ENCODE measurements at places on chromosomes 1 and 21.

DNA sequence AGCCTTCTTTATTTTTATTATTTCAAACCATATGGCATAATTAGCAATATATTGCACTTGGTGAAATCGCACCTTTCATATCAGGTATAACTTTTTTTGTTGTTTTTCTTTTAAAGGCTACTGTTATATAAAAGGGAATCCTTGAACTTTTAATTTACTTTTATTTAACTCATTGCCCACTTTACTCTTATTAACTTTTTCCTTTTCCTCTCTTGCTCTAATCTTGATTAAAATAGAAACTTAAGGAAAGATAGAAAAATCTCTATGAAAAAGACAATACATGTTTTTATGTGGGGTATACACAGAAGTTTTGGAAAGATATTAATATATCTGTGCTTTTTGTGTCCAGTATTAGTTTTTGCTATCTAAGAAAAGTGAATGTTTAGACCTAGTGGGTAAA lies 805.8 kb downstream of the USP25 start:
- no peak for DNase-seq

DNA sequence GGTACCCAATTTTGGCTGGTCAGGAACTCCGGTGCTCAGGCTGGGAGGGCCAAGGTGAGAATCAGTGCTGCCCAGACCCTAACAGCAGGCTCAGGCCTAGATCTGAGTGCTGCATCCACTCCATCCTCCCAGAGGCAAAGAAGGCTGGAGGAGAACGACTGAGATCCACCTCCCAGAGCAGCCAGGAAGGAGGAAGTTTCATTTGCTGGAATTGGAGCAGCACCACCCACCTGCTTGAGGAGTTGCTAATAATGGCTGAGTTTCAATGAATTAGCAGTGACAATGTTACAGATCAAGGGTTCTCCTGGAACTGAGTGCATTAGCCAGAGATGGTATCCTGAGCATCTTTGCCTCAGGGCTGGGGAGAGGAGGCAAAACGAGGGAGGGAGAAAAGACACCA lies 46.7 kb upstream of the KLHDC7A start:
- DNase-seq: no peak

- DNase-seq: no peak
Observed at GRCh38 chr1:114063544-114063943, 84.3 kb downstream of the OLFML3 start.

DNA sequence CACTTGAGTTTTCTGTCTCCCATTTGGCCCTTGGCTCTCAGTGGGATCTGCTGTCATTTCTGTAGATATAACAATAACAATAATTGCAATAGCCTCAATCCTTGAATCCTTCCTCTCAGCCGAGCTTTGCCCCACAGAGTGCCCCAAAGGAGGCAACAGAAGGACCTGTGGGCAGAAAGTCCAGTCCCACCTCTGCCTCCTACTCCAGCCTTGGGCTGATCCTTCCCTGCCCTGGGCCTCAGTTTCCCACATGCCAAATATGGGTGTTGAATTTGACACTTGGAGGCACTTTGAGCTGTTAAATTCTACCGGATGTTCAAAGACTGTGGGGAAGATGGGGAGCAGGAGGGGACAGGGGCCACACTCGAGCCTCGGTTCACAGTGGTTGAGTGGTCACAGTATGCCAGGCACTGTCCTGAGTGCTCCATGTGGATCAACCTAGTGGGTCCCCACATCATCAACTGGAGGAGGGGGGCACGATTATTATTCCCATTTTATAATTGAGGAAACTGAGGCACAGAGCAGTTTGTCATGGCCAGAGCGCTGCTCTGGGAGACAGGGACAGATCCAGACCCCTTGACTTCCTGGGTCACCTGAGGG lies 307.1 kb downstream of the MATN1 start:
- no peak for DNase-seq

GRCh38 chr1:30748699-30749401 lies 8.7 kb downstream of the LAPTM5 start:
- DNase-seq: no peak

Measured in iPS-NIHi11 (cell line).